ENCODE measurements at places on chromosomes 5 and 9.

- no peak for DNase-seq
Measured at GRCh38 chr5:111602817-111603445, 90.6 kb upstream of the STARD4 start.

GRCh38 chr9:35395706-35396101 lies 94.2 kb upstream of the RUSC2 start:
- no peak for DNase-seq

GRCh38 chr5:55415071-55415470 lies 107.3 kb downstream of the MTREX start:
- DNase-seq = no peak

DNA sequence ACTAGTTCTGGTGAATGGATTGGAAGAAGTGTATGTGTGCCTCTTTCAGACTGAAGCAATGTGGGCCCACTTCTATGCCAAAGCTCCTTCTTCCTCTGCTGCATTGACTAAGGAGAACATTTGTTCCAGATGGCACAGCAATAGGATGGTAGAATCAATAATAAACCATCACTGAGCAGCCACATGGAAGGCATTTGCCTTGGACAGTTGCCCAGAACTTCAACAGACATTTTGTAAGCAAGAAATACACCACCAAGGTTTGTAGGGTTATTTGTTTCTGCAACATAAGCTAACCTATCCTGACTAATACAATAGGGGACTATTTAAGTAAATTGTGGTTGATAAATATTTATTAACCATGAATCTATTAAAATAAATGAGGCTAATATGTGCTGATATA lies 37.7 kb upstream of the CSNK1G3 start:
- no peak for DNase-seq

DNA sequence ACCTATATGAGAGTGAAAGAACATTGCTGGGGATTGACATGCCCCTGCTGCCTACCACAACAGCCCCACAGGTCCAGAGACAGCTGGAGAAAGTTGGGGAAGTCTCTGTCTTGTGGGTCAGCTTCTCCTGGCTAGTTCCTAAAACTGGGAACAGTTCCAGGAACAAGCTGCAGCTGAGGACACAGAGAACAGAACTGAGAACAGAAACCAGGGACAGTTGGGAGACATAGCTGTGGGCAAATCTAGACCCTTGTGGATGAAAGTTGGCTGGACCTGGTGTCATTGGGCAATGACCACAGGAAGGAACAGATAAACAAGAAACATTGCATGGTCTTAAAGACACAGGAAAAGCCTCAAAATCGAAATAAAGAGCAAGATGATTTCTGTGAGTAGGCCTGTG lies 58.3 kb upstream of the MOCS2 start:
- DNase-seq = no peak

GRCh38 chr5:9455826-9456434 lies 89.9 kb downstream of the SEMA5A start:
- no peak for DNase-seq

GRCh38 chr9:1440256-1440655 lies 390.1 kb downstream of the DMRT2 start:
- no peak for DNase-seq

- no peak for DNase-seq
Measured at GRCh38 chr9:13963005-13963653, 350.8 kb downstream of the NFIB start.

DNA sequence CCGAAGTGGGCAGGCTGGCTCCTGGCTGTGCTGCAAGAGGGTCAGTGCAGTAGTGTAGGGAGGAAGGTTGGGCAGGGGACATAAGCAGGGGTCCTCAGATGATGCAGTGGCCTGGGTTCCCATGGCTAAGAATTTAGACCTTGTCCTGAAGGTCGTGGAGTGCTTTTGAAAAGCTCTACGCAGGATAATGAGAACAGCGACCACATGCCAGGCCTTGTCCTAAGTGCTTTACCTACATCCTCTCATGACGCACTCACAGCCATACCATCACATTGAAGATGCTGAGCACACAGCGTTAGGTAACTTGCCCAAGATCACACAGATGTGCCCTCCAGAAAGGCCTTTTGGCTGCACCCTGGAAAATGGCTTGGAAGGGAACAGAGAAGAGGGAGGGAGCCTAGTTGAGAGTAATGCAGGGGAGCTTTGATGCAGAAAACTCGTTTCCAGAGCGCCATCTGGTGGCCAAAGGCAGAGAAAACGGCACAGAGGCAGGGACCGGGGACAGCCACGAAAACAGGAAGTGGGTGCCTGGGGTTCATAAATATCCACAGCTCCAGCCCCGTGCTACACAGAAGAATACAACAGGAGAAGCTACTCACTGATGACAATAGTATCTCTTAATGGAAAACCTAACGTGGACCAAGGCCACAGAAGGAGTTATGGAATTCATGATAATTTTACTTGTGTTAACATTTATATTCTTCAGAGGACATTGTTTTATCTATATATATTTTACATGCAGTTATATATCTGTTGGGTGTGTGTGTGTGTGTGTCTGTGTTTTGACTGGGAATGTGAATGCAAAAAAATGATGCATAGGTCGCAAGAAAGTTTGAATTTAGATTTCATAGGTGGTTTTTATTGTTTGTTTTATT lies 2.7 kb upstream of the PCDH12 start:
- DNase-seq = peak; percentile 76

- no peak for DNase-seq
Measured at GRCh38 chr9:18857769-18858168, 175.2 kb downstream of the SAXO1 start.

- no peak for DNase-seq
Measured at GRCh38 chr5:122077366-122078115, 518 bp downstream of the LOX start.

DNA sequence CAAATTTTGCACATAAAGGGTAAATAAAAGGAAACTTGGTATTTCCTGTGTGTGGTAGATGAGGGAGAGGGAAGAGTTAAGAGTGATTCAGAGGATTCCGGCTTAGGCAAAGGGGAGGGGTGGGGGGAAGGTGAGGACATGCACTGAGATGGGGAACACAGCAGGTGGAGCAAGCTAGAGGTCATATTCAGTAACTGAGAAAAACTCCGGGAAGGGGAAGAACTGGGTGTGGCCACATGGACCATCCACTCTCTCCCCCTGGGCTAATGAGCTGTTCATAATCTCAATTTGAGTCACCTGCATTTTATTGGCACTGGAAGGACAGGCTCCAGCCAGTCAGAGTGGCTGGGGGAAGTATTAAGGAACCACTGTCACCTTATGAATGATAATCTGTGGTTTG lies 45.1 kb upstream of the UGCG start:
- no peak for DNase-seq

DNA sequence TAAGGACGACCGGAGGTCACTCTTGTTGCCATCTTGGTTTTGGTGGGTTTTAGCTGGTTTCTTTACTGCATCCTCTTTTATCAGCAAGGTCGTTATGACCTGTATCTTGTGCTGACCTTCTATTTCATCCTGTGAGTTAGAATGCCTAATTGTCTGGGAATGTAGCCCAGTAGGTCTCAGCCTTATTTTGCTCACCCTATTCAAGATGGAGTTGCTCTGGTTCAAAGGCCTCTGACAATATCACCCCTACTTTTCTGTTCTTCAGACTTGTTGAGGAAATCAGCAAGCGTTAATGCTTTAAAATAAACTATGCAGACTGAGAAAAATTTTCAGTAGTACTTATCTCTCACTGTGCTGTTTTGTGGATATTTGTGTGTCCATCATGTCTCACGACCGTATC lies 92.6 kb downstream of the MTRR start:
- no peak for DNase-seq

DNA sequence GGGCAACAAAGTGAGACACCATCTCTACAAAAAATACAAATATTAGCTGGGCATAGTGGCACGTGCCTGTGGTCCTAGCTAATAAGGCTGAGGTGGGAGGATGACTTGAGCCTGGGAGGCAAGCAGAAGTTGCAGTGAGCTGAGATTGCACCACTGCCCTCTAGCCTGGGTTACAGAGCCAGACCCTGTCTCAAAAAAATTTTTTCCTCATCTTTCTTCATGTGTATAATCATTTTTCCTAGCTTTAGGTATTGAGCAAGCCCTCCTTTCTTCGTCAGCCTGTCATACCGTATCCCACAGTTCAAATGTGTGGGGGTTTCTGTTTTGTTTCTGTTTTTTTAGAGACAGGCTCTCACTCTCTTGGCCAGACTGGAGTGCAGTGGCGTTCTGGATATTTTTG lies 41.3 kb downstream of the EHMT1 start:
- no peak for DNase-seq

- DNase-seq = no peak
Measured at GRCh38 chr5:40391642-40392041, 288.1 kb upstream of the PTGER4 start.

GRCh38 chr5:88674356-88675167 lies 208.4 kb downstream of the MEF2C start:
- no peak for DNase-seq

DNA sequence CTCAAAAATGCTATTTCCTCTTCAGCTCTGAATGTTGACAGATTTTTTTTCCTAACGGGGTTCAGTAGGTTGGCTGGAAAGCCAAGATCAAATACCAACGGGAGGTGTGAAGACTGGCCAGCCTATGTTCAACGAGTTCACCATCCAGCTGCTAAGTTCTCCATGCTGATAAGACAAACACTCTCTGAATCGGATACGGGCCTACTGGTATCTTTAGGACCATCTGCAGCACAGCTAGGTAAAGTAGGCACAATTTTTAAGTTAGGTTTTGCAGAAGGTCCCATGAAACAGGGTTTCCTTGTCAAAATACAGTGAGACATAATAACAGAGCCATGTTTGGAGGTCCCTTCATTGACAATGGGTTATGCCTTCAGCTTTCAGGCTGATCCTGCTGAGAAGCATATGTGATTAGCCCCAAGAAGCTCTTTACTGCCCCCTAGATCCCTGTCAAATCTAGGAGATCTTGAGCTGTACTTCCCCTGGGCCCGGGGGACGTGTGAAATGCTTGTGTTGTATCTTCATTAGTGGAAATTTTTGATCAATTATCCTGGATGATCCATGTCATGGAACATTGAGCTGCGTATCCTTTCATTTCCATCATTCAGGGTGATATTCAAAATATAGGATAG lies 60.6 kb downstream of the PGM5 start:
- DNase-seq = no peak

GRCh38 chr5:80343067-80343466 lies 23.3 kb downstream of the SPZ1 start:
- no peak for DNase-seq

DNA sequence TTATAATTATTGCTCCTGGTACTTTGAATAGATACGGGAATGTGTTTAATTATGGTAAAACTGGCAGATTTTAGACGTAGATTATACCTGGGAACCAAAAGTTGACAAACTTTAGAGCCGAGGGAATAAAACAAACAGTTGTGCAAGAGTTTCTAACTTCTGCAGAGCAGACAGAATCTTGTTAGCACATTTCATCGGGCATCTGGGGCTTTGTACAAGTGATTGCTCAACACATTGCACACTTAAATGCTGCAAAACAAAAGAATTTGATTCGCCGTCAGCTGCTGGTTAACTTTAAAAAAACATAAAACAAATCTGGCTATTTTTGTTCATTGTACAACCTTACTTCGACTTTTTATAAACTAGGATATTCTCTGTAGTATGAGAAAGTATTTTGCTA lies 398.1 kb downstream of the MAN2A1 start:
- DNase-seq = no peak

GRCh38 chr5:113425909-113426308 lies 8.9 kb downstream of the TSSK1B start:
- DNase-seq = no peak

DNA sequence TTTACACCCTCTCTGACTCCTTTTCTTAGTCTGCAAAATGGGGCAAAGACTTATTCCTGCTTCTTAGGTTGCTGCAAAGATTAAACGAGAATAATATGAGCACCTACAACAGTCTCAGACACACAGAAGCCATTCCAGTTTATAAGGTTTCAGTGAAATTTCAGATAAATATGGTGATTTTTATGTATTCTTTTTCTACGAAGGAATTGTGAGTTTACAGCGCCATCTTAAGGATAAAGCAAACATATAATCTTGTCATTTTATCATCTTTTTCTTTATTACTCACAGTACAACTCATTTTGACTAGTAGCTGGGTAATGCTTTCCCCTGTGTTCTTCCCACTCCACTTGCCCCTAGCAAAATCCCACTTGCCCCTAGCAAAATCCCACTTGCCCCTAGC lies 29.2 kb upstream of the SMC5 start:
- no peak for DNase-seq

GRCh38 chr5:6432206-6432605 lies 16.5 kb upstream of the UBE2QL1 start:
- no peak for DNase-seq

DNA sequence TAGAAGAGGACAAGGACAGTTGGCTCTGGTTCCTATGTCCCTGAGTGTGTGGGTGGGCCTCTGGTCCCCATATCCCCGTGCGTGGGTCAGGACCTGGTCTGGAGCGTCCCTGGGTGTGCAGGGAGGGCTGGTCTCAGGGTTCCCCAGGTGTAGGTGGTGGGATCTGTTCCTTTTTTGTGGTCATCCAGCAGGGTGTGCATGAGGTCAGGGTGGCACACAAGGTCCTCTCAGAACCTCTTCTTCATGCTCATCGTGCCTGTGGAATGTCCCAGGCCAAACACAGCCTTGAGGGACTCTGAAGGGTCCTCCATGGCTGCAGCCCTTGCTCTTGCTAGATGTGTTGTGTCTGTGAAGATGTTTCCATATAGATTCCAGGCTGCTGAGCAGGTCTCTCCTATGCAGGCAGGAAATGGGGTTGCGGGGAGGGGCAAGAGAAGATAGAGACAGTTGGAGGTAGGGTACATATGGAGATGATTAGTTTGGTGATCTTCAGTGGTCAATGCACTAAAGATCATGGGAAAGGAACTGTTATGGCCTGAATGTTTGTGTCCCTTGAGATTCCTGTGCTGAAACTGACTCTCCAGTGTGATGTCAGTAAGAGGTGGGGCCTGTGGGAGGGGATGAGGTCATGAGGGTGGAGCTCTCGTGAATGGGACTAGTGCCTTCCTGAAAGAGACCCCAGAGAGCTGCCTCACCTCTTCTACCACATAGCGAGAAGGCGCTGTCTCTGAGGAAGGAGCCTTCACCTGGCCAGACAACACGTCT lies 53.1 kb downstream of the NXNL2 start:
- DNase-seq = no peak

DNA sequence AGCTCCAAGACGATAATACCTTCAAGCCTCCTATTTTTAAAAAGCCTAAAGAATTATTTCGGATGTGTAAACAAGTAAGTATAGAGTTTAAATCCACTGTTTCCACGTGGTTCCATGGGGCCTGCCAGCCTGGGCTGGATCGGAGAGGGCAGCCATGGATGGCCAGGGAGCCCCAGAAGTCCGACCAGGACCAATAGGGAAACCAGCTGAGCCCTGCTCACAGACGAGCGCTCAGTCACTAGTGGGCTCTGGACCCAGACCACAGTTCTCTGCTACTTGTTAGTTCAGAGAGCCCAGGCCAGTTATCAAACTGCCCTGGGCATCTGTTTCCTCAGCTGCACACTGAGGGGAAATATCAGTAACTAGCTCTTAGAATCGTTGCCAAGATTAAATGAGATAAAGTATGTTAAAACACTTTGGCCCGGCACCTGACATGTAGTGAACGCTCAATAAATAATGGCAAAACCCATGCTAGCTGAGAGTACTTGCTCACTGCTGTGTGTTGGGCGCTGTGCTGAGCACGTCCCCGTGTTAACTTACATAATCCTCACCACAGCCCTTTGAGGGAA lies 124.8 kb downstream of the RGS3 start:
- no peak for DNase-seq
